Activated naive CD8-positive, alpha-beta T cell treated with anti-CD3 and anti-CD28 coated beads, Interleukin-2, amount 50 U/mL, for 16 hours (primary cell): ENCODE measurements at places on chromosomes 4 and X.

DNA sequence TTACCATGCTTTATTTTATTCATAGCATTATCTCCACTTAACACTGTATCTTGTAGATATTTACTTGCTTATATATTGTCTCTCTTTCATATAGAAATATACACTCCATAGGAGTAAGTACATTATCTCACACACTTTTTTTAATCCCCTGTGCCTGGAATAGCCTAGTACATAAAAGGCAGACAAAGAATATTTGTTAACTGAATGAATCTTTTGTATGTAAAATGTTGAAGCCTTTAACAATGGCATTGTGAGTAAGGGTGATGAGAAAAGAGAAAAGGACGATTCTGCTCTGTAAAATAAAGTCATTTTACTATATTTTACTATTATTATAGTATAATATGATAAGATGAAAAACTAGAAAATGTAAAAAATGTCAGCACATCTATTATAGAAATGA, 97.7 kb upstream of the PDHA2 start:
- no peak for DNase-seq

- no peak for DNase-seq
Observed at GRCh38 chrX:79623098-79623762, 256.1 kb upstream of the ITM2A start.

GRCh38 chrX:24231641-24232179, 82.2 kb downstream of the SUPT20HL2 start:
- no peak for DNase-seq

DNA sequence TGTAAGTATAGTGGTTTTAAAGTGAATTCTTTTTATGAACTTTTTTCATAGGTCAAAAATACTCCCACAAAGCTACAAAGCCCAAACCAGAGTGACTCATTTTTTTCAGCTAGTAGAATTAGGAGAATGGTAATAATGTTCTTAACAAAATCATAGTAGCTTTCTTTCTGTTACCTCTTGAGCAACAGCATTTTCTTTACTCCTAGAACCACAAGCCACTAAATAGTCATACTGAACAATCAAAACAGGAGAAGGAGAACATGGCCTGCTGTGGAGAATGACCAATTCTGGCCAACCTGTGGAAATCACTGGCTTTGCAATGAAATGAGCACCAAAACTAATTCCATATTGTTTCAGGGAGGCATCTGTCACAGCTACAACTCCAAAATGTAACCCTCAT, 112.9 kb downstream of the AMMECR1 start:
- no peak for DNase-seq

DNA sequence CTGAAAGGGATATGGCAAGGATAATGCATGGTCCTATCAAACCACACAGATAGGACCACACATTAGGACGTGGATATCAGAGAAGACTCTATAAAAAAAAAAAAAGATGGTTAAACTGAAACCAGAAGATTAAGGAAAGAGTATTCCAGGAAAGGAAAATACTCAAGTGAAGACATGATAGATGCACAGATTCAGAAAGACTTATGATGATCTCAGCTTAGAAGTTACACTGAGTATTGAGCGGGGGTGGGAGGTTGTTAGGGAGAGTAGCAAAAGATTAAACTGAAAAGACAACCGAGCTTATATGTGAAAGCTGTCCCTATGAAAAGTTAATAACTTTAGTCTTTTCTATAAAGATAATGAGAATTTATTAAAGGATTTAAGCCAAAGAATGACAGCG, 211.0 kb upstream of the EMCN start:
- DNase-seq, result no peak

DNA sequence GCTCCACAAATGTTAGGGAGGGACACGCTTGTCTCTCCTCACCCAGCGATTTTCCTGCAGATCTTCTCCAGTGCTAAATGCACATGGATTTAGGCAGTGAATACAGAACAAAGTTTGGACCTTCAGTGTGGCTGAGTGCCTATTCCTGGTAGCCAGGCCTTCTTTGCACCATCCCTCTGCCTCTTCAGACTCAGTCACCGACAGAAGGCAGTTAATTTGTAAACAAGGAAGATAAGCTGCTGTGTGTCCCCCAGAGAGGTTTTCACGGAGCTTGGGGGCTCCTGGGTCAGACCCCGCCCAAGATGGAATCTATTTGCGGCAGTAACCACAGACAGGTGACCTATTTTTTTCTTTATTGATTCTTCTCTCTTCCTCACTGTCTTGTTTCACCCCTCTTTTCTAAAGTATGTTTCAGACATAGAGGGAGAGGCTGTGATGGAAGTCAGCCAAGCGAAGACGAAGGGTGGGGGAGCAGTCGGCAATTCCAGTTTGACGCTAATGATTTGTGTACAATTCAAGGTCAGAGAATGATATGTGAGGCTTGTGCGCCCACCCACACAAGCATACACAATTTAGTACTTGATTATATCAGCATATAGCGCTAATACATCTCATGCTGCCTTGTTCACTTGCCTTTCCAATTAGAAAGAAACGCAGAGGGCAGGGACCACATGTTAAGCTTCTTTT, 200.8 kb downstream of the MGST2 start:
- DNase-seq, result no peak
